ENCODE measurements at places on chromosomes 6 and 20.

DNA sequence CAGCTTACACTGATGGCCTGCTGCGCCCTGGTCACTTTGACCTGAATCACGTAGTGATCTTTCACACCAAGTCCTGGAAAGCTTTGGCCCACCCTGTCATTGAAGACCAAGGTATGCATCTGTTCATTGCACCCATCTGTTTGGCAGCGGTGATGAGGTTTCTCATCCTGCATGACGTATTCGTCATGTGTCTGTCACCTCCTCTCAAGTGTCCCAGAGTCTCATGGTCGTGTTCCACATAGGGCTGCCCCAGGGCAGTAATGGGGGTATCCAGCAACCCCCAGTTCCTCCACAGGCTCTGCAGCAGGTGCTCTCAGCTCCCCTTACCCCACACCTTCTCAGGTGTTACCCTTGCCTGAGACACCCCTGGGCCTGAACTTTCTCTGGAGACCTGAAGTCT is 104.1 kb downstream of the SYNDIG1 start:
- no peak for DNase-seq

DNA sequence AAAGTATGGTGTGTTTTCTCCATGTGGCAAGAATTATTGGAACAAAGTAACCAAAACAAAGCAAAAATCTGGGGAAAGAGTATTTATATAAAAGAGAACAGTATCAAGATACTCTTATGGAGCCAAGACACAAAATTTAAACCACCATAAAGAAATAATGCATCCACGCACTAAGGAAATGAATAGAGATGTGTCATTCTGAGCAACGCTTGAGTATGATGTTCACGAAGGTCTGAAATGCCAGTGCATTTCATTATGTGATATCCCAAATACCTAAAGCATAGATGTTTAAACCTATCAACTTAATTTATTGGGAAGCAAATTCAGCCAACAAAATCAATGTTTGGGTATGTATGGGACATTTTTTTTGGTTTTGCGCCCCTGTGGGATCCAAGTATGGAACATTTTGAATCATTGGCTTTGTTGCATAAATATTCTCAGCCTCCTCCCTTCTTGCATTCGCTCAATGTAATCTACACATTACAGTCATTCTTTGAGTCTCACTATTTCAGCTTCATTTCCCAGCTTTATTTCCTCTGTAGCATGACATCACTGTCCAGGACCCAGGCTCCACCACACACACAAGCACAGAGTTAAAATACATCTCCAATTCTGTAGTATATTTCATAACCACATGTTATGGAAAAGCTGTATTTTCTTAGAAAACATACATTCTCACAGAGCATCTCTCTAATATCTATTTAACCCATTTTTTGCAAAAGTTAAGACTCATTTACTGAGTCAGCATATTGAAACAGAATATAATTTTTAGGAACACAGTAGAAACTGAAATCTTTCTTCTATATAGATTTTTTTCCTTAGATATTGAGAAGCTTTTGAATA is 11.6 kb upstream of the MOXD1 start:
- no peak for DNase-seq

DNA sequence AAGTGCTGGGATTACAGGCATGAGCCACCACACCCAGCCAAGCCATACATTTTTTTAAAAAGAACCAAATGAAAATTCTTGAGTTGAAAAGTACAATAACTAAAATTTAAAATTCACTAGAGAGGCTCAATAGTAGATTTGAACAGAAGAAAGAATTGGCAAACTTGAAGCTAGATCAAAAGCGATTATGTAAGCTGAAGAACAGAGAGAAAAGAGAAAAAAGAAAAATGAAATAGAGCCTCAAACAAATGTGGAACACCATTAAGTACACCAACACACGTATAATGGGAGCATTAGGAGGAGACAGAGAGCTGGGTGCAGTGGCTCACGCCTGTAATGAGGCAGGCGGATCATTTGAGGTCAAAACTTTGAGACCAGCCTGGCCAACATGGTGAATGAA is 31.0 kb downstream of the ERGIC3 start:
- no peak for DNase-seq

DNA sequence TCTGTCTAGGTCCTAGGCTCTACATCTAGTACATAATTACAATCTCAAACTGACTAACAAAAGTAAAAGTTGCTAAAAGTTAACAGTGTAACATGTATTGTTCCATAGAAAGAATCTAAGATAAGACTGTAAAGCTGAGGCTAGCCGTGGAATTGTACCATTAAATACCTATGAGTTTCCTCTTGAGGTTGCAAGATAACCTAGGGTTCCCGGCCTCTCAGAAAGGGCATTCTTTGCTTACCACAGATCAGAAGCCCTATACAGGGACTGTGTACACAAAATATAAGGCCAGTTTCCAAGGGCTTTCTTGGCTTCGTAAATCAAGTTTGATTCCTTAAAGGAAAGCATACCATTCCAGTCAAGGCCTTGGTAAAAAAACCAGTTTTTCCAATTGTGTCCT is 11.5 kb upstream of the SLC52A3 start:
- DNase-seq, result no peak

GRCh38 chr6:157079771-157080170 is 243.5 kb downstream of the TMEM242 start:
- no peak for DNase-seq

- no peak for DNase-seq
Observed at GRCh38 chr20:57708694-57709673, 831 bp downstream of the PMEPA1 start.

DNA sequence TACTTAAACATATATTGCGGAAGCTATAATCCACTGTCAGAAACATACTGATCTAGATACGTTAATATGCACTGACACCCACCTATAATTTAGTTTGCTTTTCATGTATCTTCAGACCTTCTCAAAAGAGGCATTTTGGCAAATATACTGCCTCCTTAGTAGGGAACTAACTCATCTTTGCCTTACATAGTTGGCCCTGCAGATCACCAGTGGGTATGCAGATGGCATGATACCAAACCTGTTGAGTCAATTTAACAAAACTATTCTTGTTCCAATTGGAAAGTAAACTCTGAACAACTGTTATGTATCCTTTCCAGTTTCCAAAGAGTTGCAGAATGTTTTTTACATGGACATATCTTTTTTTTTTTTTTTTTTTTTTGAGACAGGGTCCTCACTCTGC is 35.6 kb upstream of the TBC1D20 start:
- DNase-seq, result no peak

GRCh38 chr6:1554141-1554475 is 55.6 kb upstream of the FOXC1 start:
- no peak for DNase-seq

- no peak for DNase-seq
Observed at GRCh38 chr6:129102741-129103140, 219.8 kb downstream of the LAMA2 start.

DNA sequence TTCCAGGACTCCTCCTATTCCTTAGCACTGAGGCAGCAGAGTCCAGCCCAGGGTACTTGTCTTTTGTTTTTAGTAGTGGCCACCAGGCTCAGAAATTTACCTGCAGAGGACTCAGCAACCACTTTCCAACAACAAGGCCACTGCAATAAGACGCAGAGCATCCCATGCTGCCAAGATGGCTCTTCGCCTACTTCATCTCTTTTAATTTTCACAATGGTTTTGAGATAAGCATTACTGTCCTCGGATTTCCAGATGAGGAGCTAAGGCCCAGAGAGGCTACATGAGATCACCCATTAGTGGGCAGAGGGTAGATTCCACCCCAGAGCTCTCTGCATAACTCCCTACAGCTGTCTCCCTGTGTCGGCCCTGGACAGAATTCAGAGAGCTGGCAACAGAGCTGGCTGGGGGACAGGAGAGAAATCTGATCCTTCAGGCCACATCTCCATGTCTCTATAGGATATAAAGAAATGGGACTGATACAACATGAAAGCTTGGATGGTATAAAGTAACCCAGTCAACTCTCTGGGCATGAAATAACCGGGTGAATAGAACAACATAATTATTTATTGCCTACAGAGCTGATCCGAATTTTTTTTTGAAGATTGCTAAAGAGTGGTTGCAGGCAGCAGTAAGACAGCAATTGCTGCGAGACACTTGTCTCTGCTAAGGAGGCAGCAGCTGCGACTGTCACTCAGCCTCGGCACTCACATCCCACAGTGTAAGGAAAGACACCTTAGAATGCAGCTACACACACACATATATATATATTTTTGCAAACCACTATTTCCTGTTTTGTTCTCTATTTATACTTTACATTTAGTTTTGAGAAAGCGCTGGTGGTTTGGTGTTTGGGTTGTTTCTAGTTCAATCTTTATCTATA is 37.2 kb downstream of the SCML4 start:
- DNase-seq, result no peak

GRCh38 chr6:52496631-52497030 is 76.5 kb downstream of the EFHC1 start:
- no peak for DNase-seq

GRCh38 chr6:106572875-106573585 is 56.3 kb downstream of the RTN4IP1 start:
- peak; percentile 63 for DNase-seq

GRCh38 chr6:42781796-42782688 is at the start of gene BICRAL:
Gene BICRAL, plus strand, starts transcription at chr6:42782052. Its CDS starts 39,971 bp downstream, at chr6:42822023.
- peak; percentile 73 for DNase-seq

DNA sequence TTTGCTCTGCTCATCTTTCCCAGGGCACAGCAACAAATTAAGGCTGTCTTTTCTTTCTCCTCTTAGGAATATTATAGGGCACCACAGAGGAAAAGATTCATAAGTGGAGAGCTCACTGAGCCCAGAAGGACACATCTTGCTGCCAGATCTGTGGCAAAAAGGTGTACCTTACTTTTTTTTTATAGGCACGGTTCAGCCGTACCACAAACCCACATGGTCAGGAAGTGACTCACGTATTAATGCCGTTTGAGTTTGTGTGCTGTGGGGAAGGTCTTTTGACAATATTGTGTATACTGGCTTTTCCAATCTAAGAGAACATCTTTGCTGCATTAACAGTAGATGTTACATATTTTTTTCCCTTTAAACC is 28.4 kb downstream of the PAQR8 start:
- no peak for DNase-seq

DNA sequence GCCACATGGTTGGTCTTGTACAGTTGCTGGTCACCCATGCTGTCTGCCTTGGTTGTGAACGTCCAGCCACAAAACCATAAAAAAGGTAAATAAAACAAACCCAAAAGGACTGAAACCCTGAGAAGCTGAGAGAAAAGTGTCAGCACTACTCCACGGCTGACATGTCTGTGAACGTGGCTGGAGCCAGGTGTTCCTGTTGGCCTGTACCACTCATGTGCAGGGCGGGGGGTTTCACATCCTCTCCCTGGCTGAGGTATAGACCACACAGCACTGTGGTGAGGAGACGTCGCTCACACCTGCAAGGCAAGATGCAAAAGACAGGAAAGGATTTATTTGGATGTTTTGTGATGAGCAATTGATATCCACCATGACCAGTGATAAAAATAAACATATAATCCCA is 51.9 kb upstream of the MRPS10 start:
- no peak for DNase-seq

- no peak for DNase-seq
Observed at GRCh38 chr6:82484001-82484400, 120.4 kb downstream of the TPBG start.

- no peak for DNase-seq
Observed at GRCh38 chr6:156337801-156338200, 439.4 kb upstream of the ARID1B start.

GRCh38 chr20:34437330-34437986 is 74.4 kb downstream of the ITCH start:
- no peak for DNase-seq

DNA sequence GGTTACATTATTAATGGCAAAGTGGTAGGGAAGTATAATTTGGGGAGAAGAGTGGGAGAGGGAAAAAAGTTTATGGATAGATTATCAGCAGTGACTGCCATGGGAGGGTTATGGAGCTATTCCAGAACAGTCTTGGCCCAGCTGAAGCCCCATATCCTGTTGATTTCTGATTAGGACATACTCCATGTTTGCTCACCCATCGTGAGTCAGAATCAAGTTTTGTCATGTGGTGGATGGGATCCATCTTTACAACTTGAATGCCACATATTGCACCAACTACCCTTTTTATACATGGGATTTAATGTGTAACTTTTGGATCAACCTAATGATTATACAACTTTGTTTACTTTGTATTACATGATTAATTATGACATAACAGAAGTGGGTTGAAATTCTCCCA is 217.0 kb downstream of the HAO1 start:
- no peak for DNase-seq

- DNase-seq, result no peak
Observed at GRCh38 chr6:35025232-35026188, 115.6 kb downstream of the TCP11 start.

- no peak for DNase-seq
Observed at GRCh38 chr20:1993986-1994385, at the start of gene PDYN. Gene PDYN, minus strand, starts transcription at chr20:1994058. Its CDS starts 10,974 bp downstream, at chr20:1983084.

DNA sequence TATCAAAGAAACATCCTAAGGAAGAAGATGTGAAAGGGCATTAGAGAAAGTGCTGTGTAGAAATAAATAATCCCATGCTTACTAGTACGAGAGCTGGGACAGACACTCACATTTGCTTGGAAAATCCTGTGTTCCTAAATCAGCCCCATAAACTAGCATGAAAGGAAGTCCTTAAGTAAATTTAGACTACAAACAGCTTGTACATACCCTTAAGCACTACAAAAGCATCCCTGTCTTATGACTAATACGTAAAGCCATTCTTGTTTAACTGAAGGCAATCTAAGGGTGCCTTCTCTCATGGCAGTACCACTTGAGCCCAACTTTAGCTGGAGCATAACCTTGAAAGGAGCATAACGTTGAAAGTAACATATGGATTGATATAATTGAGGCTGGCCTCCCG is 15.4 kb upstream of the FOXQ1 start:
- DNase-seq, result no peak

DNA sequence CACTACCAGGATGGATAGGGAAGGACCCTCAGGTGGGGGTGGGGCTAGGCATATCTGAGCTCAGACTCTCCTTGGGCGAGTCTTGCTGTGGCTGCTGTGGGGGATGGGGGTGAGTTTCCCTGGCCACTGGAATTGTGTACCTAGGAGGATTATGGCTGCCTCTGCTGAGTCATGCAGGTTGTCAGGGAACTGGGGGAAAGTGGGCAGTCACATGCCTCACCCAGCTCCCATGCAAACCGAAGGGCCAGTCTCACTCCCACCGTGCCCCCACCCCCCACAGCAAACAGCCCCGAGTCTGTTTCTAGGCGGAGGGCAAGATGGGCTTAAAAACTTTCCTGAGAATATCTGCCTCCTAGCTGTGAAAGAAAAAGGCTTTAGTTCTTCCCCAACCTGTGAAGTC is 210.3 kb upstream of the FERMT1 start:
- DNase-seq, result no peak

DNA sequence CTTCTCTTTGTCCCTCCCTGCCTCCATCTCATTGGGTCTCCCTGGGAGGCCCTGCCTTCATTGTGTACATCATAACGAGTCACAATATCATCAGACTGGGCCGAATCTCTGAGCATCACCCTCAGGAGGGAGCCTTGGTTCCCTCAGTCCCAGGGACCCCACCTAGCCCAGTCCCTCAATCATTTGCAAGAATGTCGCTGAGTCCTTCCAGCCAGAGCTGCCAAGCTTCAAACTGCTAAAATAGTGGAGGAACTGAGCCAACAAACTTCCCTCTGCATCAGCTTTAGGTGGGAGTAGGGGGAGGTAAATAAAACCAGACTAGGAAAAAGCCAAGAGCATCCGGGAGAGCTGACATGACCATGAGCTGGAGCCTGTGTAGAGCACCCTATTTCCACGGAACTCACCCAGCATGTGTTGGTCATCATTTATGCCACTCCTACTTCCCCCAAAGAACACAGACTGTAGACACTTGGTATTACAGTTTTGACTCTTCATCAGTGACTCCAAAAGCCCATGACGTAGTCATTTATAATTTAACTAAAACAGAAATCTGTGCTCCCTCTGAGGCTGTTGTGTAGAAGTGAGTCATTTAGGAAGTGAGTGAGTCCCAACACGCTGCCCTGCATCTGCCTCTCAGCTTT is 28.8 kb upstream of the IL17A start:
- DNase-seq, result no peak

Data from inflammatory macrophage treated with lipopolysaccharide for 1 hour (primary cell).